Kidney (tissue), 22 donors: ENCODE measurements at places on chromosomes 5 and 9. TPM values are rescaled to one million over a fixed set of nuclear protein-coding genes. Genes with fewer than 3 reads are reported as not detected.

BARHL1 gene
- not detected for polyA plus RNA-seq

IFNA6 gene
- not detected for polyA plus RNA-seq

FOXD4L6 gene
- polyA plus RNA-seq: not detected

GABRA1 gene
- not detected for polyA plus RNA-seq

DNA sequence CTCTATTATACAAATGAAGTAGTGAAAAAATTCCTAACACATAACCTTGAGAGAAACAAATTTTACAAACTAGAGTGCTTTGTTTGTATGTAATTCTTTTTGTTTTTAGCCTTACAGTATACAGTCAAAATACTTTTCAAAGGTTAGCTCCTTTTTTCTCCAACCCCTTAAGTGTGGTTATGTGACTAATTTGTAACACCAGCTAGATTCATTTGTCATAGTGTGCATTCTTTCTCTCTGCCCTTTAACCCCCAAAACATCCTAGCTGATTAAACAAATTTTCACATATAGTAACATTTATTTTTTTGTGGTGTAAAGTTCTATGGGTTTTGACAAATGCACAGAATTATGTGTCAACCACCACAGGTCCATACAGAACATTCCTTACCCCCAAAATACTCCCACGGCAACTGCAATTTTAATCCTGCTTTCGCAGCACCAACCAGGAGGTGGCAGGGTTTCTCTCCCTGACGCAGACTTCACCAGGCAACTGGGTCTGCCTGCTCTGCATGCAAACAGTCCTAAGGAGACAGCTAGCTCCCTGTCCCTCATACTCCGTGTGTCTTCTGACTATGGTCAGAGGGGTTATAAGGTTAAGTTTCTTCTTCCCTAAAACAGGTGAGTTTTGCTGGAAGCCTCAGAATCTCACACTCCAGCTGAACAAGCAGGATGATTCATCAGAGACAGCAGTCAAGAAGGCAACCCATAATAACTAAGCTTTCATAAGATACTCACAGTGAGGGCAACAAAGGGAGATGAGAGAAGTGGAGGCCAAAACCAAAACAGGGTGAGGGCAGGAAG lies 44.5 kb upstream of the NR5A1 start:
- no peak for DNase-seq

DNA sequence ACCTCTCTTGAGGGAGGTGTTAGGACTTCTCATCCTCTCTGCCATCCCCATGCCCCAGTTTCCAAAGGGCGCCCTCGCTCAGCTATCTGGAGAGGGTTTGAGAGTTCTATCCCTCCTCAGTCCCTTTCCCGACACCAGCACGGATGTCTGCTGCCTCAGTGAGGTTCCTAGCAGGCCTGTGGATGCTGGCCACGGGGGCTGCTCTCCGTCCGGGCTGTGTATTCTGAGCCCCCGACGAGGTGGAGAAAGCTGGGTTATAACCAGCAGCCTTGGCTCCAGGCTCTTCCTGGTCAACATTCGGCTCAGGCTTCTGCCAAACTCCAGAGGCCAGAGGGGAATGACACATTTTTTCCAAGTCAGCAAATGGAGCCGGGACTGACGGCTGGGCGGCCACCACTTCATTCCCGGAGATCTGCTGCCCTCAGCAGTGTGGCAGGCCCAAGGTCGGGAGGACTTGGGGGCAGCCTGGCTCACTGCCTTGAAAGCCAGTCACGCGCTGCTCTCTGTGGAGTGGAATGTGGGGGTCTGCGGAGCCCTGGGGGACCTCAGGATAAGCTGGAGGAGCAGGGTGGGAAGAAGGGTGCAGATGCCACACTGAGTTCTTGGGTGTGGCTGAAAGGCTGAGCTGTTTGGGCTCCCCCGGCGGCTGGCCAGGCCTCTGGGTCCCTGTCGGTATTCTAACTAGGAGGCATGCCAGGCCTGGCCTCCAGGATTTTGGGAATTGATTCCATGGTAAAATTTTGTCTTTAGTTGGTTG lies 27.4 kb downstream of the PTPA start:
- DNase-seq: peak; percentile 91

DNA sequence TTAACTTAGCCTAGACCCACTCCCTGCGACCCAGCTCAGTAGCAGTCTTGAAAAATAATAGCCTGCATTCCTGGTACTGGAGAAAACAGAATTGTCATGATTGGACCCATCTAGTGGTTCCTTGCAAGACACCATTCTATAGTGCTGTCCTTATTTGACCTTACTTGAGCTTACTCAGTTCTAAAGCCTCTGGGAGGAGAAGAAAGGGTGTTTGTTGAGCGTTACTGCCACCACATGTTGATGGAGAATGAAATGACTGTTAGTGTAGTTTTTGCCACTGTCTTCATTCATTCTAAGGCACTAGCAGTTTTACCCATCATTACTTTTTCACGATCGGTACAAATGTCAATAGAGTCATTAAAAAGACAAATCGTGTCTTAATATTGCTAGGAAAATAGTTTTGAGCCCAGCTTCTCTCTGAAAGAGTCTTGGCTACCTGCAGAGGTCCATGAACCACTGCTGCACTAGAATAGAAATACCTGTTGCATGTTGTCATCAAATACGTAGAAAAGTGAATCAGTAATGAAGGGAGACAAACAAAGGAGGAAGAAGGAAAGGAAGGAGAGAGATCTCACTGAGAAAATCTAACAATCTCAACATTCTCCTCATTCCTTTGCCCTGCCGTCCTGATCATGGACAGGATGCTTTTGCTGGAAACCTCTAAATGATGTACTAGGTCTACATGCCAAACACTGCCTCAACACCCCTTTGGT lies 96.0 kb downstream of the LIX1 start:
- no peak for DNase-seq

DNA sequence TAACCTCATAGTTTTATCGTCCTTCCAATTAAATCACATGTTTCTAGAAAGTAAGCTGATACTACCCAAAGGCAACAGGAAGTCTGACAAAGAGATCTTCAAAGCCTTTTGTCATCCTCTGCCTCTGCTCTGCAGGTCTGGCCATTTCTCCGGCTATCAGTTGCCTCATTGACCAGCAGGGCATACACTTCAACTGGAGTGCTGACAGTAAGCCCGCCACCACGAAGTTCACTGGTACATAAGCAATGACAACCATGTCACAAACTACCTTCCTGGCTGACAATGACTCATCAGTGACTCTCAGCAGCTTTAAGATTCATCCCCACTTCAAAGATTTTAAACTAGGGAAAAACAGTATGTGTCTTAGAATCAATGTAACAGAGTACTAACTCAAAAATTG lies 20.6 kb downstream of the SPTLC1 start:
- DNase-seq: no peak

DNA sequence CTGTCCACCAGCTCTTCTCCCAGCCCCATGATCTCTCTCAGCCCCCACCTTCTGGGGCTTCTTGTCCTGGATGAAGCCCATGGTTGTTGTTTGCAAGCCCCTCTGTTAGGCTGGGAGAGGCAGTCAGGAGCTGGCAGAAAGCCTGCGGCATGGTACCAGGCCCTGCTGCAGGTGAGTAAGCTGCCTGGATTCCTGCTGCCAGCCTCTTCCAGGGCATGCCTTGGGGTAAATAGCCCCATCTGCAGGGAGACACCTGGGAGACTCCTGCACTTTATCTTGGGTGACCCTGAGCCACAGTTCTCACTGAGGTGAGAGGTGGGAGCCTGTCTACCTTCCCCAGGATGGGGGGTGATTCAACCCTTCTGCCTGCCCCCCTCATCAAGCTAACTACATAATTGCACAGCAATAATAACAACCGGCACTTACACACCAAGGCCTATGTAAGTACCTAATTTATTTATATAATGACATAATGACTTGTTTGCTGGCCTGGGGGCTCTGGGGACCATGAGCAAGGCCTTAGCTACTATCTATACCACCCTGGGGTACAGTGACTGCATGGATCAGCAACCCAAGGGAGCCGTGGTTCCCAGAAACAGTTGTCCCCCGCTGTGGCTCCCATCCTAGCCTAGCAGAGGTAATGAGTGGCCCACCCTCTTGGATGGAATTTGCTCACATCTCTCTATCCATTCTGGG lies 116.0 kb downstream of the PSD2 start:
- no peak for DNase-seq

- no peak for DNase-seq
These were observed 14.7 kb downstream of the SLC6A7 start for GRCh38 chr5:150204590-150204960.

DNA sequence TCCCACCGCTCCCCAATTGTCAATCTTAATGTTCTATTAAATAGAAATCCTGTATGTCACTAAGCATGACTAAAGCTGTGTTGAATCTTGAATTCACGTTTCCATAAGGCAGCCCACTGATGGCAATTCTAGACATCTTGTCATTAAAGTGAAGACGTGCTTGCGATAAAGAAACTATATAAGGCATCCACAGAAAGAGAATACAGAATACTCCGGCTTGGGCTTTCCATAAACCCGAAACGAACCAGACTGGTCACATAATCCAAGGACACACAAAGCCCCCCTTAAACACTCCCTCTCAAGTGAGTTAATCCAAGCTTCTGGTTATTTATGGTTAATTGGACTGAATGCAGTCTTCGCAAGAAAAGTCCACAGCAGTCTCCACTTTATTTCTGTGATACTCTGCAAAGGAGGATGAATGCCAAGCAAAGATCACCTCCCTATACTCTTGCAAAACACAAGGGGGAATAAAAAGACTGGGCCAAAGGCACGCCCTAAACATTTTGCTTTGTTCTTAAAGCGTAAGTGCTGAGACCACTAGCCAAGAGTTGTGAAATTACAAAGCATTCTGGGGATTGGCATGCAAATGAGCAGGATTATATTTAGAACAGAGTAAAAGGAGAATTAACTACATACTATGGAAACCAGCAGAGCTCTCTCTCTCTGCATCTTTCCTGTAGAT lies 54.7 kb downstream of the DPYSL3 start:
- DNase-seq: no peak
